ENCODE measurements at places on chromosomes 1 and 21.

- DNase-seq: no peak
These were observed 307.2 kb downstream of the HHIPL2 start for GRCh38 chr1:222240536-222241181.

DNA sequence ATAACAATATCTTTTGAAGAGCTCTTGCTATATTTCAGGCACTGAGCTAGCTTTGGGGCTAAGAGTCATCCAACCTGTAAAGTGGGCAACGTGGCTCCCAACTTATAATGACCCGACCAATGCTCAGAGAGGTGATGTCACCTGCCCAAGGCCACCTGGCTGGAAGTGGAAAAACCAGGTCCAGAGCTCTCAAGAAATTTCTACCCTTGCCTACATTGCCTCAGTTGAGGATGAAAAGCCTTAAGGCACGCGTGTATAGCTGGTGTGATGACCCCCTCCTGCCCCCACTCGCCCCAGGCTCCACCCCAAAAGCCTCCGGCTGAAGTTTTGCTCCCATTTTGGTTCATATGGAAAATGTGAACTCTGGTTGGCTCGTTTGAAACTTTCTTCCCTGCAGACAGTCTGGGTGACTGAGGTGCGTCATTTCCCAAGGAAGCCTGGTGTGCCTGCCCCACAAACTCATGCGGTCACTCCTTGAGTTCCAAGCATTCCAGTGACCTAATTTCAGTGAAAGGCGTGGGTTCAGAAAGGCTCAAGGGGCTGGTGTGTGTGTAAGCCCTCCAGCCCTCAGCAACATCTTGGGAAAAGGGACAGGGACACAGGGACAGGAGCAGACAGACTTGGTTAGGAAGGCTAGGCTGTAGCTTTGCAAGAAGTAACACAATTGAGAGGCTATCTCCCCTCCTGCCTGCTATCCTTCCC is 20.5 kb downstream of the HTR1D start:
- DNase-seq: no peak

- no peak for DNase-seq
These were observed 143.3 kb downstream of the SIPA1L2 start for GRCh38 chr1:232486454-232487207.

GRCh38 chr1:233019778-233020325 is 69.4 kb downstream of the NTPCR start:
- no peak for DNase-seq

- DNase-seq: no peak
These were observed 275.2 kb upstream of the DPYD start for GRCh38 chr1:98196012-98196411.
